ENCODE measurements at places on chromosomes 6 and 20. TPM values are rescaled to one million over a fixed set of nuclear protein-coding genes. Genes with fewer than 3 reads are reported as not detected.

- no peaks in the 10 kb centered on the region for H3K36me3 ChIP-seq
- H3K4me1 ChIP-seq, result no peaks in the 10 kb centered on the region
- H3K27me3 ChIP-seq, result no peaks in the 10 kb centered on the region
- H3K4me3 ChIP-seq, result no peak overlapping the region
- H3K27ac ChIP-seq, result no peak overlapping the region
These were observed 379.4 kb upstream of the MAN1A1 start for GRCh38 chr6:119728935-119729334.

The TRIM31 gene
- total RNA-seq, result not detected

The STMND1 gene
- total RNA-seq, result not detected

DNA sequence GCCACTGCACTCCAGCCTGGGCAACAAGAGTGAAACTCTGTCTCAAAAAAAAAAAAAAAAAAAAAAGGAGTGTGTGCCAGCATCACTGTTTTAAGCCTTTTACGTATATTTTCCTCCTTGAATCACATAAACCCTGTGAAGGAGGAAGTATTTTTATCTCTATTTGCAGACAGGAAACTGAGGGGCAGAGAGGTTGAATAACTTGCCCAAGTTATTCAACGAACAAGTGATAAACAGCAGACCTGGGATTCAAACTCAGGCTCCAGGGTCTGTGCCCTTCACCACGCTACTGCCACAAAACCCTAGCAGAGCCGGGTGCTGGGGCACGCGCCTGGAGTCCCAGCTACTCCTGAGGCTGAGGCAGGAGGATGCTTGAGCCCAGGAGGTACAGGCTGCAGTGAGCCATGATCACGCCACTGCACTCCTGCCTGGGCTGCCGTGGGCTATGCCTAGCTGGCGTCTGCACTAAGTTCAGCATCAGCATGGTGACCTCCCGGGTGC, 9.4 kb upstream of the AVP start:
- no peaks in the 10 kb centered on the region for H3K36me3 ChIP-seq
- DNase-seq, result no peak
- peaks cover 9% of the 10 kb centered on the region for H3K4me1 ChIP-seq
- H3K4me3 ChIP-seq, result no peak overlapping the region
- no peak overlapping the region for H3K27ac ChIP-seq
